ENCODE measurements at places on chromosomes 2 and 18. TPM values are rescaled to one million over a fixed set of nuclear protein-coding genes. Genes with fewer than 3 reads are reported as not detected.

DNA sequence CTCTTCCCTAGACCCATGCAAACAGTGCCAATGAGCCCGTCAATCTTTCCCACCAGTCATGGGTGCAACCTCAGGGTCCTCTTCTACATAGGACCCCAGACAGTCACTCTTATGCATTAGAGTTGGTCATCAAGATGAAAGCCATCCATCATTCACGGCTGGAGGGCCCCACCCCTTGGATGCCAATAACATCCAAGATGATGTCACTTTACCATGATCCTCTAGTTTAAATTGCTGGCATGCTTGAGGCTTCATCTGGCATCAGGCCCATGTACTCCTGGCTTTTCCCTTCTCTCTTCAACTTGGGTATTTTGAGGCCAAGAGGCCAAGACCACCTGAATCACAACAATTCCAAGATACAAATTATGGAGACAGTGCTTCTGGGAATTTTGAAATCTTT, 91.1 kb upstream of the MAPK4 start:
- DNase-seq: no peak

- no peak for DNase-seq
Observed at GRCh38 chr18:69683176-69683575, 264.5 kb downstream of the CD226 start.

DNA sequence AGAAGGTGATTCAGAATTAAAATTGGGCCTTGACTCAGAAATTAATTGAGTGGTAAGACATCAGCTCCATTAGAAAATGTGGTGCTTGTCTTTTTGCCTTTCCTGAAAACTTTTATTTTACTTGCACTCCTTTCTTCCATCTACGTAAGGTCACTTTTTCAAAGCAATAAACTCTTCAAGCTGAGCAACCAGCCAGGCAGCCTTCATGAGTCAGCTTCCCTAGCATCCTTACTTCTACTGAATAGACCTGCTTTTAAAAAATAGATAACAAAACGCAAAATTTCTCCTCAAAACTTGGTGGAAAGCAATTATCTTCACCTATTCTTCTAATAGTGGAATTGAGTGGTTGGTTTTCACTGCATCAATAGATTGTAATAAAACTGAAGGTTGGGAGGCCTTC, 504.2 kb downstream of the ARHGAP15 start:
- no peak for DNase-seq

DNA sequence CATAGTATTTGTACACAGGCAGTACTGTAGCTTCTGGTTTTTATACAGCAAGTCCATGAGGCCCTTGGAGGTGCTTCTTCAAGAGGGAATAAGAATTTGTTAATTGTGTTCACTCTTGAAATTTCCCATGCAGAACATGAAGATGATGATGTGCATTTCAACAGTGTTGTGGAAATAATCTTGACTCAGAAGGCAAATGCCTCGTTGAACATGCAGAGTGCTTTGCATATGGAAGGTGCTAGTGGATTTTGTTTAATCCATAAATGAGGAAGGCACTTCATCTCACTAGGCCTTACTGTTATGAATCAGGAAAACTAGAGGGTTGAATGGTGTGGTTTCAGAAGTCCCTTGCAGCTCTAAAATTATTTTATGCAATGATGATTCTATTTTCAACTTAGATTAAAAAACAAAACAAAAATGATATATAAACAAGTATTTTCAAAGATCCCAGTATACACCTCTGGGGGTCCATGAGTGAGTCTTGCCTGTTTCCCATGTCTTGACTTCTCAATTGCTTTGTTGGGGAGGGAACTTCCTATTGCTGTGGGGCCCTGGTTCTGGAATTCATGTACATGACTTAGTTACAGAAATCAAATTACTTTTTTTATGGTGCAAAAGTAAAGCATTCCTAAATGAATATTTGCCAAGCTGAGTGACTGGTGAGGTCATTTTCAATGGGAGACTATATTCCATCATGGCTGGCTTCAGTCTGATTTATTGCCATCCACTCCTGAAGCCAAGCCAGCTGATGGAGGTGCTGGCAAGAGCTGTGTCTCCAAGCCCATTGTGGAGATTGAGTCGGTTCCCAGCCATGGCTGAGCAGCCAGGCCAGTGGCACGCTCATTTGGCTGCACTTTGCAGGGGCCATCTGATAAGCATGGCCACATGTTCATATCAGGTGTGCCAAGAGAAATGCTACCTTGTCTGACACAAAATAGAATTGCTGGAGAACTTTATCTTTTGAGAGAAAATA, 56.5 kb downstream of the MGAT5 start:
- peak; percentile 12 for DNase-seq

- DNase-seq: peak; percentile 52
Observed at GRCh38 chr2:207530160-207531031, 634 bp downstream of the CREB1 start.

GRCh38 chr18:48324651-48325050, 84.5 kb downstream of the ZBTB7C start:
- DNase-seq: no peak

DNA sequence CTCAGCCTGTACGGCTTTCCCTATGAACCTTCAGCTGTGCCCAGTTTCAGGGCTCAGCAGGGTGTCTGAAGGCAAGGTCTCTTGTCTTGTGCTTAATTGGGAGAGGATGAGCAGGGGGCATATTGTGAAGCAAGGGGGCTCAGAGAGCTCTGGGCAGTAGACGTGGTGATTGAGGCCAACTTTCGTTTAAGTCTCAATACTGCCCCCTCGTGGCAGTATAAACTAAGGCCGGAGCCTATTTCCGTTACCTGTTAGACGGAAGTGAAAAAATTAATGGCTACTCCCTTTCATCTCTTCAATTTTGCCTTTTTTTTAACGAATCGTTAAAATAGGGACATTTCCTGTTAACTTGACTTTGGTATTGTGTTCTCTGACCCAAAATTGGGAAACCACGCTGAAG, 193.4 kb downstream of the TDRD15 start:
- DNase-seq: peak; percentile 17

DNA sequence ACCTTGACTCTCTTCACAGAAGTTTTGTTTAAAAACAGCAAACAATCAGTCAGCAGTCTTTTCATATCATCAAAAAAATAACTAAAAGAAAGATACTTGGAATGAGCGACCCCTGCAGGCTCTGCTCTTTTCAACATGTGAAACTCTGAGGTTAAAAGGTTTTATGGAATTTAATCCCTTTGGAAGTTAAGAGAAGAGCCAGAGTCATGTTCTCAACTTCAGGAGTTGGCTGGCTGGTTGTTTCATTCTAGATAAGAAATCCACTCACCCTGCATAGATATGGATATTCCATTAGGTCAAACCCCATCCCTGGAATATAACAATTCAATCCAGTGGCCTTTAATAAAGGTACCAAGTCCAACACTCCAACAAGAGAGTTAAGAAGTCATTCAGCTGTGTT, 115.6 kb upstream of the RMDN2 start:
- no peak for DNase-seq

The AFF3 gene
- 1.9 TPM for total RNA-seq

GRCh38 chr18:12851716-12852115, 32.3 kb downstream of the PTPN2 start:
- DNase-seq: no peak

DNA sequence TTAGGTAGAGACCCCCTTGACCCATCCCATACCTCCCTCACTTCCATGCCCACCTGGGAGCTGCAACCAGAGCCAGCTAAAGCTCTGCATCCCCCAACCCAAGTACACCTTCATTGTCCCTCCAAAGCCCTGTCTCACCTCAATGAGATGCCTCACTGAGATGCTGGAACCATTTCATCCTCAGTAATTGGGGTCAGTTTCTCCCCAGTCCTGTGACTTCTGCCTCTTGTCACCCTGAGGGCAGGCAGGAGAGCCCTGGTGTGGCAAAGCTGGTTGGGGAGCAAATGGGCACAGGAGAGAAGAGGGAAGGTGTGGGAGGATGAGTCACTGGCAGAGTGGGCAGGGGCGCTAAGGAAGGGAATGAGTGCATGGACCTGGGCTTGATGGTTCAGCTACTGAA, 27.9 kb upstream of the NT5DC4 start:
- peak; percentile 47 for DNase-seq

The TEKT4 gene
- total RNA-seq: not detected

The HOXD13 gene
- 4.2 TPM for total RNA-seq

The LOXHD1 gene
- total RNA-seq: not detected

The ASAP2 gene
- total RNA-seq: 20.4 TPM

DNA sequence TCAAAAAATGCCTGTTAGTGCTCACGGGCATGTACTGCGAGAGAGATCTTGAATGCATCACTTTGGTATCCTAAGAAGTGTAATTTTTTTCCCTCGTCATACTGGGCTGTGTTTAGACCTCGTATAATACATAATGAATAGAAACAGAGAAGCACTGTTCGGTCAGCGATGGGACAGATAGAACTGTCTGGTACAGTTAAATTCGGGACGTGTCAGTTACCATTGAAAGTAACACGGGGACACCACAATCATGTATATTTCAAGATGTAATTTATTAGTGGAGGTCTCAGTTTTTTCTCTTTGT, 1.8 kb downstream of the PKP4 start:
- no peak for DNase-seq

GRCh38 chr2:68911246-68911645, 40.0 kb upstream of the BMP10 start:
- DNase-seq: no peak

DNA sequence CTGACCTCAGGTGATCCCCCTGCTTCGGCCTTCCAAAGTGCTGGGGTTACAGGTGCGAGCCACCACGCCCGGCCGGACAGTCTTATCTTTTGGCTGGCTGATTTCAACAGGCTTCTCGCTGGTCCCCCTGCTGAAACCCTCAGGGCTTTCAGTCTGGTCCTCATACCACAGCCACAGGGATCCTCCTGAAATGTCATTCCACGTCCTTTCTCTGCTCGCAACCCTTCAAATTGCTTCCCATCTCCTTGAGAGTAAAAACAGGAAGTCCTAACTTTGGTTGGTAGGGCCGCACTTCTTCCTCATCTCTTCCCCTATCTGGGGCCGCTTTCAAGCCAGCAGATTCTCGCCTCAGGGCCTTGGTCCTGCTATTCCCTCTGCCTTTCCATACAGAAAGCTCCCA, 1.4 kb upstream of the CAB39 start:
- no peak for DNase-seq

The RUFY4 gene
- total RNA-seq: not detected

The CDH20 gene
- total RNA-seq: not detected

- no peak for DNase-seq
Observed at GRCh38 chr2:72117718-72118117, 29.9 kb downstream of the CYP26B1 start.

The DSC1 gene
- total RNA-seq: not detected

The LHCGR gene
- not detected for total RNA-seq

- peak; percentile 91 for DNase-seq
Observed at GRCh38 chr2:142874293-142874814, 3.1 kb upstream of the KYNU start.

The DSG1 gene
- total RNA-seq: not detected

DNA sequence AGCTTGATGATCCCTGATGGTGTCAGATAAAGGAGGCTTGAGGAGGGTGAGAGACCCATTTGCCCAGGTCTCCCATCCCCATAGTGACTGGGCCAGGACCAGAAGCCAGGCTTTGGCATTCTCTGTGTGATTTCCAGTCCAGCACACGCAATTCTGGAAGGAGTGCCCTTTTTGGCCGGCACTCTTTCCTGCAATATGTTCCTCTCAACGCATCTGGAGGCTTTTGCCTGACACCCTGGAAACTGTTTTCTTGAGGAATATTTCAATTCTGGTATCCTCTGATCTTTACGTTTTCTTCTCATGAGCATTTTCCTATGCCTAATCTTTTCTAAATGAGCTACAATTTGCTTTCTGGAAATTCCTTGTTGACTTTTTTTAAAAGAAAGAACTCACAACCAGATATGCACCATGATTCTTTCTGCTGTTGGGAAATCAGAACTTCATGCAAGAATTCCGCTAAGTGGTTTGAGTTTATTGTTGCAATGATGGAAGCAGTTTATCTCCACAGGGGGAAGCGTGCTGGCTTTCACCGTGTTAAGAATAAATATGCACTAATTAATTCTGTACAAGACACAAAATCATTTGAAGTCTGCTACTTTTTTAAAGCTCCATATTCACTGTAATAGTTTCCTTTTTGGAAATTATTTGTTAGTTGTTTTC, 143.7 kb downstream of the NAPG start:
- no peak for DNase-seq

The LONRF2 gene
- 5.0 TPM for total RNA-seq

- peak; percentile 67 for DNase-seq
Observed at GRCh38 chr2:119223521-119224390, at the start of gene STEAP3. Gene STEAP3, plus strand, starts transcription at chr2:119223834. Its CDS starts 7,179 bp downstream, at chr2:119231013.

The FAM210A gene
- total RNA-seq: 37.9 TPM

DNA sequence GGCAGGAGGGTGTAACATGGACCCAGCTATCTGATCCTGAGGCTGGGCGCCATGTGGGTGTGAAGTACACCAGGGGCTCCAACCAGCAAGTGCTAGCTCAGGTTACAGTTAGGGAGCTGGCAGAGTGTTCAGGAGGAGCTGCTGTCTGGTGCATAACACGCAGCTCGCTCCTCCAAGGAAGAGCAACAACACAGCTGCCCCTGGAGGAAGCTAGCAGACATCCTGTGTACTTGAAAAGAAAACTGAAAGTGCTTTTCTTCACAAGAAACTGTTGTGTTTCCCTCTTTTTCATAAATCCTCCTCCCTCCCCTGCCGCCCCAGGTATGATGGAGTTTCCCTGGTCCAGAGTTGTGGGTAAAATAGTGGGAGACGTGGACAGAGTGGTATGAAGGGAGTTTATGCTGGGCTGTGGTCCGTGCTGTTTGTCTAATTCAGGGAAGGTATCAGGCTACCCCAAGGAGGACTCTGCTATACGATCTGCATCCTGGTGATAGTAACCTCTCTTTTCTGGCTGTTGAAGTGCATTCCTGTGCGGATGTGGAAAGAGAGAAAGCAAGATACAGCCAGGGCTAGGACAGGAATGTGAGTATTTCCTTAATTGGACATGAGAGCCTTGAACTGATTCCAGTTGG, 6.1 kb upstream of the LBH start:
- DNase-seq: peak; percentile 80

DNA sequence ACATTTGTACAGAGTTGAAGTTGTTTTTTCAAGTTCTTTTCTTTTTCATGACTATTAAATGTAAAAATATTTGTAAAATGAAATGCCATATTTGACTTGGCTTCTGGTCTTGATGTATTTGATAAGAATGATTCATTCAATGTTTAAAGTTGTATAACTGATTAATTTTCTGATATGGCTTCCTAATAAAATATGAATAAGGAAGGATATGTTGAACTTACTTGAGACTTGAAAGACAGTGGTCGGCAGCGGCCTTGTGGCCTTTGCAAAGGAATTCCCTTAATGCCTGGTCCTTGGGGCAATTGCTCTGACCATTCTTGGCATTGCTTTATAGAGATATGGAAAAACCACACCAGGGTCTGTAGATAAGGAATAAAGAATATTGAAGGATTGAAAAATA, 25.9 kb upstream of the TMEM87B start:
- DNase-seq: no peak

DNA sequence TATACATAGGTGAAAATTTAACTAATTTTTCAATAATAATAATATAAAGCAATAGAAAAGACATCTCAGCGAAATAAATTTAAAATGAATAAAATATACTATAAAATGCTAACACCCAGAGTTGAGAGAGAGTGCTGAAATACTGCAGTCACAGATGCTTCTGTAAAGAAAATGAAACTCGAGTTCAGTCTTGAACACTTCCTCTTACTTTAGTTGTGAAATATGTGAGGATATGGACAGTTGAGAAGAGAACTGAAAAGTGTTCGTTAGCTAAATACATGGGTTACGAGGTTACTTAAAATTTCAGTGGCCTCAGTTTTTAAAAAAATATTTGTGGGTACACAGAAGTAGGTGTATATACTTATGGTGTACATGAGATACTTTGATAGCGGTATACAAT, 106.8 kb downstream of the DNAH7 start:
- DNase-seq: no peak

GRCh38 chr2:68062680-68063387, at the start of gene C1D:
Gene C1D, minus strand, starts transcription at chr2:68063004. Its CDS starts 15,694 bp downstream, at chr2:68047310.
- peak; percentile 91 for DNase-seq

All from A172 (cell line).